Activated CD4-positive, alpha-beta T cell treated with anti-CD3 and anti-CD28 coated beads, Interleukin-2, Interleukin-4, amounts not matched to agents 100 ng/mL and 50 ng/mL, durations not matched to agents 16 hours and 8 hours (primary cell): ENCODE measurements at places on chromosomes 7 and 10.

DNA sequence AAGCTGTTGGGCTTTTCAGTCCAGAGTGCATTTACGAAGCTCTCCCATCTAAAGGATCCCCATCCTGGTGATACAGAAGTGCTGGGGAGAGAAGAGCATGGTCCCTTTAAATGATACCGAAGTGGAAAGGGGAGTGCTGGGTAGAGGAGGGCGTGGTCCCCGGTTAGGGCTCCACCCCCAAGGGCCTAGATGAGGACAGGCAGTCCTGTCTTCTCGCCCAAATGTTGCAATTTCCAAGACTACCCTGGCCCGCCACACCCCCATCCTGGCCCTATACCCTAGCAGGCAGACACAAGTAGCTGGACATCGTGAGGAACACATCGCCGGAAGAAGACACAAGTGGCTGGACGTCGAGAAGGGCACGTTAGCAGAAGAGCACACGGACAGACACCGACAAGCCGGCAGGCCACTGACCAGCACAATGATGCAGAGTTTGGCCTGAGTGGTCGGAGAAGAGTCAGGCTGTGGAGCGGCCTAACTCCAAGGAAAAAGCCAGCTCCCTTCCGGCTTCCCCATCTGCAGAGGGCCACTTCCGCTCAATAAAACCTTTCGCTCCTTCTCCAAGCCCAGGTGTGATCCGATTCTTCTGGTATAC lies 439.5 kb upstream of the NRP1 start:
- DNase-seq = no peak

DNA sequence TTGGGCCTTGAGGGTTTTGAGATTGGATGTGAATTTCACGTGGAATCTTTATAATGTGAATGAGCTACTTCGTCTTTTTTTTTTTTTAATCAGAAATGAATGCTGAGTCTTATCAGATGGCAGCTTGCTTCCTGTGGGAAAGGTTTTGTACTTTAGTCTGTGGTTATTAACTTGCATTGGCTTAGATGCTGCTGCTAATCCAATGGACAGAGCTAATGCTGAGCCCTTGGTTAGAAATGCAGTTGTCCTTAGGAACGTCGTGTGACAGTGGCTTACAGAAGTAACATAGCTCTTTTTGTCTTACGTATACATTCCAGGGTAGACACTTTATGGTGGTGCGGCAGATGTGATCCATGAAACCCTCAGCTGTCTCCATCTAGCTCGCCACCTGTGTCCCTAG lies 32.8 kb downstream of the ADCY1 start:
- no peak for DNase-seq

- DNase-seq = peak; percentile 65
These were observed 18.8 kb downstream of the ZC3HAV1L start for GRCh38 chr7:139016931-139017511.

DNA sequence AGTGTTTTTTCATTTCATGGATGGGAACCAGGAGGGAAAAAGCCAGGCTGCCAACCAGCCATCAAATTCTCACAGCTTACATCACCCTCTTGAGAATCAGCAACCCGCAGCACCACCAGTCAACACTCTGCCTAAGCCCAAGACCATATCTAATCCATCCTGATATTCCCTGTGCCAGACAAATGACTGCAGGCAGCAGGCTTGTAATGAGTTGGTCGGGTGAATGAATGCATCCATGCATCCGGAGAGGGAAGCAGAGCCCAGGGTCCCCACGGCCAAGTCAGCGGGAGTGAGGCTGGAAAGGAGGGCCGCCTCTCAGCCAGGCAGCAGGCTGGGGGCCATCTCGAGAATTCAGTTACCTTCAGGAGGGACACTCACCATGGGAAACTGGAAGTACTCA lies 46.9 kb downstream of the SLIT1 start:
- no peak for DNase-seq

DNA sequence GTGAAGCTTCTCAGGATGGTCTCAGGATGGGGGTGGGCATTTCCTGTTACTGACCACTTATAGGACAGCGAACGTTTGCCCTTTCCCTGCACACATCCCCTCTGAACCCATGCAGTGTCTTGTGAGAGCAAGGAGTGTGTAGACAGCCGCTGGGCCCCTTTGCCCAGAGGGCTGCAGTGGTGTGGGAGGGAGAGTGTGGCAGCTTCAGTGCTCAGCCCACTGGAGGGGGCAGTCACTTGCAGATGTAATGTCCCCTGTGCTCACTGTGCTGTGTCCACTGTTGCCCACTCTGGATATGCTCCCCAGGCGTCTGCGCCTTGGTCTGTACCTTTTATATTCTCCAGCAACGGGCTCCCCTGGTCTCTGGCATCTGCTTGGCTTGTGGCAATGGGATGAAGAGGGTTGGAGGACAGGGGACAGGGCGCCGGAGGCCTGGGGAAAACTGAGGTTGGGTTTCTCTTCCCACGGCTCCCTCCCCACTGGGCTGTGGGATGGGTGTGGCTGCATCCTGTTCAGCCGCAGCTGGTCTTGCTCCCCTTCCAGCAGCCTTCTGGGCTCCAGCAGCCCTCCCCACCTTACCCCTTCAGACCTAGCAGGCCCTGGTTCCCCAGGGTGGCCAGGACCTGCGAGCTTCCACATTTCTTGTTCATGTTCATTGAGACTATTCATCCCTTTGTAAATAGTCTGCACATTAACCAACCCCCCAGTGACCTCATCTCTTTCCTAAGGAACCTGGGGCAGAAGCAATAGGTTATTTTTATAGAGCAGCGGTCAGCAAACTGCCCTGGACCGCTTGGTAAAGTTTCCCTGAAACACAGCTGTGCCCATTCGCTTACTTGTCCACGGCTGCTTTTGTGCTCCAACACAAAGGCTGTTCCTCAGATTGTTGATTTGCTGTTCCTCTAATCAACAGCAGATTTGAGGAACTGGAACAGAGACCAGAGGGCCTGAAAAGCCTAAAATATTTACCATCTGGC lies 6.1 kb downstream of the ZNF789 start:
- no peak for DNase-seq

GRCh38 chr10:103273041-103273441 lies 3.9 kb upstream of the INA start:
- no peak for DNase-seq

- DNase-seq = no peak
These were observed 40.4 kb downstream of the KCTD7 start for GRCh38 chr7:66669088-66669487.

- DNase-seq = no peak
These were observed 152.4 kb downstream of the NSUN6 start for GRCh38 chr10:18498998-18499397.

DNA sequence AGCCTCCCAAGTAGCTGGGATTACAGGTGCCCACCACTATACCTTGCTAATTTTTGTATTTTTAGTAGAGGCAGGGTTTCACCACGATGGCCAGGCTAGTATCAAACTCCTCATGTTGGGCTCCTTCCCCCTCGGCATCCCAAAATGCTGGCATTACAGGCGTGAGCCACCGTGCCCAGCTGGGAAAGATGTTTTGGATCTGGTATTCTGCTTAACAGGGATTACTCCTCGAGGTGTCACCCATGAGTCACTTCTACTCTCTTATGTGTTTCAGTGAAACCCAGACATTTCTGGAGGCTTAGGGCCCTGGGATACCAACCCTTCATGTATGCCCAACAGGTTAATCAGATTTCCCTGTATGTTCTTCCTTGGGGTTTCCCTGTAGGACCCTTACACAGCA lies 11.8 kb upstream of the OPN4 start:
- no peak for DNase-seq

- DNase-seq = no peak
These were observed 33.0 kb upstream of the AGR3 start for GRCh38 chr7:16914771-16915170.

DNA sequence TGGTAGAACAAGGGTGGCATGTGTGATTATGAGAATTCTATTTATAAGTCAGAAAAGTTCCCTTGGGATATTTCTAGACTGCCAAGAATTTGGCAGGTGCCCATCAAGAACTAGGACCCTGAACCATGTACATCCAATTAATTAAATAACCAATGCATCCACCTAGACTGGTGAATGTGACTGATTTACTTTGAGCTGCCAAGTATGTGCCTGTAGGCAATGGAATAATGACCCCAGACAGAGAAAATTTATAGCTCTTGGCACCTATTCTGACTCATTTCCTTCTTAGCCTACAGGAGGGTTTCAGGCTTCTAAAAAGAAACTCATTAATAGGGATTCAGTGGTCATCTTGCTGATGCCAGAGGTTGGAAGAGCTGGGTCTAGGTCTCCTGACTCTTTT lies 54.9 kb downstream of the KCNH2 start:
- DNase-seq = no peak

- peak; percentile 50 for DNase-seq
These were observed 10.6 kb upstream of the DNMBP start for GRCh38 chr10:100020142-100020885.

DNA sequence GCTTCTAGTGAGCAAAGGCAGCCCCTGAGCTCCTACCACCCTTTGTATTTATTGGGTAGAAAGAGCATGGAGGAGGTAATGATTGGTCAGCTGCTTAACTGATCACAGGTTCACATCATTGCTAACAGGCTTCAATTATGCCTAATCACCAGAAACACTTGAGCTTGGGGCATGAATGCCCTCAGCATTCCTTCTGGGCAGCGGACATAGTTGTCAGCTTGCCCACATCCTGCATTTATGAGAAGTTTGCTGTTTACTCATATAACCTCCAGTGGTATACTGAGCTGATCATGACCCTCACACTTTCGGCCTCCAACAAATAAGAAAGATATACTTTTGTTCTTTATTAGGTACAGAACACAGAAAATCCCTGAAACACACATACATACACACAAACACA lies 140.3 kb upstream of the ODAD2 start:
- no peak for DNase-seq

DNA sequence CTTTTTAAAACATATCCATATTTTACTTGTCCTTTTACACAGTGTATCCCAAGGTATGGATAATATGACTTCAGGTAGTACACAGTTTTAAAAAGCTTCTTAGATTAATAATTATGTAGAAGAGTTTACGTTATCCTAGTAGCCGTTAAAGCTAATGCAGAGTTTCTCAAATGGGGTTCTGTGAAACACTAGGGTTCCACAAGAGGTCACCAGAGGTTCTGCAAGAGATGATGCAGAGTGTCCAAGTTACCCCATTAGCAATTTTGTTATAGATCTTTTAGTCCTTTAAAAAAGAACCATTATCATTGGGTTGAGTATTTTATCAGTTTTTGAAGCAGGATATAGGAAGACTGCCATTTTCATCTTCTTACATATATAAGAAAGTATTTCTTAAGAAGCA lies 298.9 kb upstream of the HPS1 start:
- no peak for DNase-seq

GRCh38 chr10:101031796-101032636 lies 982 bp downstream of the SFXN3 start:
- peak; percentile 67 for DNase-seq

GRCh38 chr10:75187961-75188426 lies 22.6 kb upstream of the VDAC2 start:
- peak; percentile 66 for DNase-seq

DNA sequence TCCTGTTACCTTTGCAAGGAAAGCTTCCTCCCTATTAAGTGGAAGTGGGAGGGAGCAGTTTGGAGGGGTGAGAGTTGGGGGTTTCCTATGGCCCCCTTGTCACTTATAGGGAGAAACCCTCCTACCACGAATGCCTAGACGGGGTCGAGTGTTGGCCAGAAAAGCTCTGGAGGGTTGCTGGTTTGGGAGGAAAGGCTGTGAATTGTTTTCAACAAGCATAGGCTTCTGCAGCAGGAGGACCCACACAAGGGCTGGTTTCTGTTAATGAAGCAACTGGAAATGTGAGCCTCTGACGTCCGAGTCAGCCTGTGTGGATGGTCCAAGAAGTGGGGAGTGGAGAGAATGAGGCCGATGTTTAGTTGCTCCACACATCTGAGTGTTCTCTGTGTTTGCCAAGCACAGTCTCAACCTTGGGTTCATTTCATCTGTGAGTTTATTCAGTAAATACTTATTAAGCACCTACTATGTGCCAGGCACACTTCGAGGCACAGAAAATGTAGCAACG lies 37.3 kb upstream of the LEP start:
- DNase-seq = no peak
